ENCODE measurements at places on chromosomes 13 and 19. TPM values are rescaled to one million over a fixed set of nuclear protein-coding genes. Genes with fewer than 3 reads are reported as not detected.

COL4A1 gene
- total RNA-seq: 1,045 TPM

ZNF525 gene
- 6.3 TPM for total RNA-seq

SF3A2 gene
- 72.4 TPM for total RNA-seq

AP1M1 gene
- total RNA-seq: 98.9 TPM

TEX26 gene
- total RNA-seq: not detected

IGFL2 gene
- not detected for total RNA-seq

RASGRP4 gene
- total RNA-seq: not detected

ZNF723 gene
- total RNA-seq: not detected

KLK12 gene
- not detected for total RNA-seq

EML2 gene
- 30.7 TPM for total RNA-seq

SLC17A7 gene
- total RNA-seq: 0.07 TPM

HSD17B14 gene
- total RNA-seq: 15.0 TPM

ZNF442 gene
- total RNA-seq: 0.46 TPM

ATP4A gene
- not detected for total RNA-seq

RUBCNL gene
- total RNA-seq: 1.8 TPM

ZNF229 gene
- 4.9 TPM for total RNA-seq

NPAS1 gene
- 1.6 TPM for total RNA-seq

PGLYRP2 gene
- not detected for total RNA-seq

ZNF562 gene
- 37.3 TPM for total RNA-seq

ICAM5 gene
- total RNA-seq: 0.38 TPM

LILRA1 gene
- not detected for total RNA-seq

HAUS5 gene
- 14.1 TPM for total RNA-seq

UGGT2 gene
- total RNA-seq: 39.6 TPM

CATSPERD gene
- not detected for total RNA-seq

SPIB gene
- not detected for total RNA-seq

LGALS7 gene
- not detected for total RNA-seq

RASIP1 gene
- 4.8 TPM for total RNA-seq

NUFIP1 gene
- total RNA-seq: 6.6 TPM

LINGO3 gene
- total RNA-seq: not detected

BCL3 gene
- total RNA-seq: 16.2 TPM

LHFPL6 gene
- total RNA-seq: 7.0 TPM

C19orf53 gene
- 196 TPM for total RNA-seq

TICAM1 gene
- total RNA-seq: 19.2 TPM

IFI30 gene
- total RNA-seq: 14.1 TPM

SH2D3A gene
- 45.8 TPM for total RNA-seq

FXYD3 gene
- total RNA-seq: 0.50 TPM

ANKLE1 gene
- 0.55 TPM for total RNA-seq

VSIG10L gene
- total RNA-seq: 1.1 TPM

CLIP3 gene
- total RNA-seq: 4.6 TPM

CEACAM7 gene
- not detected for total RNA-seq

ADGRL1 gene
- 15.0 TPM for total RNA-seq

ACER1 gene
- not detected for total RNA-seq

FLT1 gene
- 0.96 TPM for total RNA-seq

POLRMT gene
- total RNA-seq: 47.6 TPM

MRPL4 gene
- total RNA-seq: 98.7 TPM

EHD2 gene
- total RNA-seq: 32.5 TPM

MLLT1 gene
- 27.6 TPM for total RNA-seq

PCDH8 gene
- 0.04 TPM for total RNA-seq

MCOLN1 gene
- 13.7 TPM for total RNA-seq

GRIK5 gene
- 14.2 TPM for total RNA-seq

TRAPPC6A gene
- 36.4 TPM for total RNA-seq

Data from kidney epithelial cell (primary cell).